Melanocyte of skin (primary cell): ENCODE measurements at places on chromosomes 7 and 10. TPM values are rescaled to one million over a fixed set of nuclear protein-coding genes. Genes with fewer than 3 reads are reported as not detected.

PIP gene
- total RNA-seq, result not detected in 2 replicates

HEPACAM2 gene
- total RNA-seq, result not detected in 2 replicates

TSPAN15 gene
- 5.3 and 16.5 TPM in 2 replicates for total RNA-seq

SOSTDC1 gene
- not detected in 2 replicates for total RNA-seq

RASSF4 gene
- total RNA-seq, result 10.7 and 11.3 TPM in 2 replicates

RBM20 gene
- 0.34 and 0.36 TPM in 2 replicates for total RNA-seq
